ENCODE measurements at places on chromosomes 3 and 15.

DNA sequence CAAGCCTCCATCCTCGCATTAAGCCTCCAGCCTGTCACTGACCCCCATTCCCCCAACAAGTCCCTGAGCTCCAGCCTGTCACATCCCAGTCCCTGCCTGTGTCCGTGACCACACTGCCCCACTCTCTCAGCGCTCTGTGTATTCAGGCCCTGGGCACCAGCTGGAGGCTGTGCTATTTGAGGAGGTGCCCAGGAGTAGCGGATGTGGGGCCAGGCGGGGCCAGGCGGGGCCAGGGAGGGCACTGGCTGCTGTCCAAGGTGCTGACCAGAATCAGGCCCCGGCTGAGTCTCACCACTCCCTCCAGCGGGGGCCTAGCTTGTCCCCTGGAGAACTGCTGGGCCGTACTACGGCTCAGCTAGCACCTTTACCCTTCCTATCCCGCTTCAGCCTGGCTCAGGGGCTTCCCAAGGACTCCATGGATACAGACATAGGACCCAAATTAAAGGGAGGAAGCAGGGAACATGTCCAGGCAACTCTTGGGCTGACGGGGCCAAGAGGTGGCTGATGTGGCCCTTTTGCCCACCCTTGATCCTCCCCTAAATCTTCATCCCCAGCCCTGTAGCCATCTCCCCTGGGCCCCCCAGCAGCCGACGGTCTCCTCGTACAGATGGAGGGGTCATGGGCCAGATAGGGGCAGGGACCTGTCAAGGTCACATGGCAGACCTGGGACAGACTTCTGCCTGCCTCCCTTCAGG is 1.1 kb downstream of the HHATL start:
- peak; percentile 17 for DNase-seq

- no peak for DNase-seq
Observed at GRCh38 chr15:79981831-79982455, 10.9 kb upstream of the BCL2A1 start.

GRCh38 chr3:194203482-194204041 is 67.6 kb downstream of the HES1 start:
- no peak for DNase-seq

DNA sequence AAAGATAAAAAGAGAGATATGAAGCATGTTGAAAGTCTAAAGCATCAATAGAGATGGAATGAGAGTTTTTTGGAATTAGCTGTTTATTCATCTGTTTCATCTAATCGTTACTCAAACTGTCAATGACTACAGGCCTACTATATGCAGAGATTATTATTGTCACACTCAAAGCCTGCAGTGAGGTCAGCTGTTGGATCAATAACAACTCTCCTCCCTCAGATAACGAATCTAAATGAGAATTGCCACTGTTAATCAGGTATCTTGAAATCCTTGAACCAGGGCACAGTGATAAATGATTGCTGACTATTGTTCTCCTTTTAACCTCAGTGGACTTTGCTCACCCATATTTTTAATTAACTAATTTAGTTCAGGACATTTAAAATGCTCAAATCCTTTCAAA is 192.3 kb upstream of the SGO1 start:
- no peak for DNase-seq

DNA sequence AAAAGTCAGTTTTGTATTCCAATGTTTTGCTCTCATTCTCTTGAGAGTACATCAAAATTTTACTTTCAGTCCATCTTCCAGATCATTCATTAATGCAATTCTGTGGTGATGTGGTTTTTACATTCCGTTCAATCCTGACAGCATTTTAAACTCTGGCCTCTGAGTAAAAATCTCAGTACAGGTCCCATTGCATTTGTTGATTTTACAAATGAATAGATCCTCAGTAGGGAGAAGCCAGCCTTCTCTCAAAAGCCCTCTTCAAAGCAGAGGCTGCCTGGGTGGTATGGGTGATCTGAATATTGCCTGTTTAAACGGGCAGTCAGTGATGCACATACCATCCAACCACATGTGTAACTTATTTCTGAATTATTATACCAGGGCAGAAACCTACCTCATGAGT is 72.5 kb upstream of the TSC22D2 start:
- DNase-seq = no peak

DNA sequence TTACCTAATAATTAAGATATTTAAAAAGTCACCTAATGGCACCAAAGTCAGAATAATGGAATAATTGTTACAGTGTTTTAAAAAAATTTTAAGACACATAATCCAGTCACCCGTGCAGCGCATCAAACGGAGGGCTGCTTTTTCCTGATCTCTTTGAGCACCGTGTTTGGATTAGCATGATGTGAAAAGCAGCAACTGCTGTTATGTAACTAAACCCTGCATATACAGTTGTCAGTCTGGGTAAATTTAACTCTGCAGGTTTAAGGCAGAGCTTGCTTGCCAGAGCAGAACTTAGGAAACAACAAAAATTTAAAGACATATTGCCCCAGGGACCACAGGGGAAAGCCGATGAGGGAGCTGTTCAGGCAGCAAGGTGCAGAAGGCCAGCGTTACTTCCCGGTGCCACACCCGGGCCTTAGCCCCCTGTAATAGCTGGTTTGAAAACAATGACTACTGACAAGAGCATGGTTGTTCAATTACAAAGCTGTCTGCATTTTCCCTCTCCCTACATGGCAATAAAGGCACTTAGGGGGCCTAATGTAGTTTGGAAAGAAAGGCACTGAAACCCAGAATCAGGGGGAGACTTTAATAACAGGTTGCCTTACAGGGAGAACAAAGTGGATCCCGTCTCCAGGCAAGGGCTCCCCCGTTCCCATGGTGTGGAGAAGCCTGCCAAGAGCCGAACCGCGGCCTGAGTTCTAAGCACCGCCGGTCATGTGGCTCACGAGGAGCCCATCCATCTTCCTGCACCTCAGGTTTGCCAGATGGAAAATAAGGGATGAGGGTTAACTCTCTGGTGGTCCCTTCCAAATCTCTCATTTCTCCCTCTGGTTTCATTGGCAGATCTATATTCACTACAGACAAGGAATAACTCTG is 32.2 kb downstream of the RORA start:
- DNase-seq = no peak

DNA sequence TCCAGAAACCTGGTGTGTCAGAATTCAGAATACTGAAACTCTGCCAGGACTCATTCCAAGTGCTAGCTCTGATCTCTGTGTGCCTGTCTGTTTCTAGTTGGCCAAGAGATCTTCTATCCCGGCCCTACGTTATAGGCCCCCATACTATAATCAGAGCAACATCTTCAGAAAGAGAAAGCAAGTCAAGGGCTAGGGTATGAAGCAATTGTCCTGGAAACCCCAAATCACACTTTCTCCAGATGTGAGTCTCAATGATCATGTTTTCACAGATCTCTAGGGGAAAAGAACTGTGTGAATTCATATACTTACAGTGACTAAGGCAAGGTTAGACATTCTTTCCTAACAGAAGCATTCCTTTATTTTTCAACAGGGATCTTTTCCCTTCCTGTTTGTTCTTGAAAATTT is 309.7 kb downstream of the SLC9A9 start:
- no peak for DNase-seq

DNA sequence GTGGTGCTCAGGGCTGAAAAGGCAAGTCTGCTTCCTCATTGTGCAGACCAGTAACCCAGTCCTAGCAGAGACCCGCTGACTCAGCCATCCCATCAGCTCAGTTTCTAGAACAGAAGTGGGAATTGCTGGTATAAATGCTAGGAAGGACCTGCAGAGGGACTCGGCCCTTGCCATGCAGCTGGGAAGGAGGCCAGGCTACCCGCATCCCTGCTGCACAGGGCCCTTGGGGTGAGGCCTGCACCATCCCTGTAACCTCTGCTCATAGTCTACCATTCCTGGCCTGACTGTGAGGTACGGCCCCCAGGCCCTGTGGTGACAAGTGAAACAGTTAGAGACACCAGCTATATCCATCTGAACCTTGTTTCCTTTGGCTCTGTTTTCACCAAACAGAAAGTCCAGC is 23.5 kb downstream of the RAB6B start:
- DNase-seq = no peak

DNA sequence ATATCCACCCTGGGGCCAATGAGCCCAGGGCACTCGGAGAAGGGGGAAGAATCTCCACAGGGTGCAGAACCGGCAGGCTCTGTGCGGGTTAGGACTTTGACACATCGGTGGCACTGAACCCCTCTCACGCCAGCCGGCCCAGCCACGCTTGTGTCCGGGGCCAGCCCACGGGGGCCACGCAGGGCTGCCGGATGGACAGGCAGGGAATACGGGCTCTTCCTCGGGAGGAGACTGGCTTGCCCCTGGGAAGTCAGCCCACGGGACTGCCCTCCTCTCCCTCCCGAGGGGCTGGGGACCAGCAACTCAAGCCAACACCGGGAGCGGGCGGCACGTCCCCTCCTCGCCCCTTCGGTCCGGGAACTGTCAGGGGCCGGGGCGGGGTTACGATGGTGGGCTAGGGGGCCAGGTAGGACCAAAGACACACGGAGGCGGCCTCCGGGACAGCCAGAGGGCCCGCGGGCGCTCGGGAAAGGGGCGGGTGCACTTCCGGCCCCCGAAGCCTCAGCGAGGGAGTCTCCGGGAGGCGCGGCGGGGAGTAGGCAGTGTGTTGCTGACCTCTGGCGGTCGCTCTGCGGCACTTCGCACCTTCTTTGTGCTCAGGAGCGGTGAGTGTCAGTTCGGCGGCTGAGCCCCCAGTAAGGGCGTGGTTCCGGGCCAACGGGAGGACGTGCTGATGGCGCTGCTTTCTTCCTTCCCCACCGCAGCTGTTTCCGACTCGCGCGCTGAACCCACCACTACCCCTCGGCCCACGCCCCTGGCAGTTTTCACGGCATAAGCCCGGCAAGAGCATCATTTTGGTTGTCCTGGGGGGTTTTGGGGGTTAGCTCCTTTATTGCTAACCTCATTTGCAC is 5.1 kb upstream of the CYP8B1 start:
- peak; percentile 75 for DNase-seq

GRCh38 chr15:43370310-43370974 is 401 bp downstream of the ZSCAN29 start:
- DNase-seq = no peak

GRCh38 chr3:39126532-39127071 is 19.1 kb downstream of the TTC21A start:
- no peak for DNase-seq

GRCh38 chr3:71225002-71225684 is 358.4 kb downstream of the FOXP1 start:
- no peak for DNase-seq

- DNase-seq = no peak
Observed at GRCh38 chr15:49242820-49243219, 72.8 kb downstream of the GALK2 start.

GRCh38 chr15:71364117-71364584 is 248.9 kb downstream of the THSD4 start:
- DNase-seq = no peak

DNA sequence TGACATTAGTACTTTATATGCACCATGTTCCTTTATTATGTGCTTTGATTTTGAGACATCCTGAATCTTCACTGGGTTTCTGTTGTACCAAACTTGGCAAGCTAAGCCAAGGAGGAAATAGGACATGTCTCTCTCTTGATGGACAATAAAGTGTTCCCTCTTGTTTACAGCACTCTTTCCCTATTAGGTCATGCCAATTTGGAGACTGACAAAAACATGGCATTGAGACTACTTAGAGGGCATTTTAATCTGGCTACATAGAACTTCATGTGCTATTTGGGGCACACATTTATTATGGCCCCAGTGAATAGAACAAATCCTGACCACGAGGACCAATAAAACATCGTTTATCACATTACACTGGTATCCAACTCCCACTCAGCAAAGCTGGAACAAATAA is 85.3 kb upstream of the TNFSF10 start:
- no peak for DNase-seq

DNA sequence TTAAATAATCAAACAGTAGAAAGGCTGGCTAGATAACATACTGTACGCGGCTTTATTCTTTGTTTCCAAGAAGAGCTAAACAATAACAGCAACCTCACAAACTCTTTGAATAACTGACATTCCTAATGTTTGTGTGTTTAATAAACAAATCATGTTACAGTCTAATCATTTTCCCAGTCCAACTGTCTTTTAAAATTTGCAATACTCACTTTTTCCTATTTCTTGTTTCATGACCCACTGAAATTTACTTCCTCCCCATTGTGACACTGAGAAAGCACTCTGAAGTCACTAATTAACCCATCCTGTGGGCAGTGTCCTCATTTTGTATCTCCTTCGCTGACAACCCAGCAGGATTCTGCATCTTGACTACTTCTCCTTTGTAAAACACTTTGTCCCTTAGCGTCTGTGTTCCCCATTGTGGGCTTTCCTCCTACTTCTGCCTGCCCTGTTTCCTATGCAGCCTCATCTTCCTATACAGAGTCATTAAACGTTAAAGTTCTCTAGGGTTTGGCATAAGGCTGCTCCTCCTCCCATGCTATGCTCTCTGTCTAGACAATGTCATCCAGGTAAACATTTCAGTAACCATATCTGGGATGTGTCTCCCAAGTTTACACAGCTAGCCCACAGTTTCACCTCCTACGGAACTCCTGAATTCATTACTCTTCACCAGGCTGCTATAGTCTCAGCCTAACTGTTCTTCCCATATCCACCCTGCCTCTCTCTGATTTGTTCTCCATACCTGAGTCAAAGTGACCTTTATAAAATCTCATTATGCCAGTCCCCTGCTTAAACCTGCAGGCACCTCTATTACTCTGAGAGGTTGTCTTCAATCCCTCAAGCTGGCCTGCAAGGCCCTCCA is 148.9 kb downstream of the GREM1 start:
- no peak for DNase-seq

GRCh38 chr15:70964058-70964457 is 71.4 kb downstream of the LRRC49 start:
- DNase-seq = no peak

DNA sequence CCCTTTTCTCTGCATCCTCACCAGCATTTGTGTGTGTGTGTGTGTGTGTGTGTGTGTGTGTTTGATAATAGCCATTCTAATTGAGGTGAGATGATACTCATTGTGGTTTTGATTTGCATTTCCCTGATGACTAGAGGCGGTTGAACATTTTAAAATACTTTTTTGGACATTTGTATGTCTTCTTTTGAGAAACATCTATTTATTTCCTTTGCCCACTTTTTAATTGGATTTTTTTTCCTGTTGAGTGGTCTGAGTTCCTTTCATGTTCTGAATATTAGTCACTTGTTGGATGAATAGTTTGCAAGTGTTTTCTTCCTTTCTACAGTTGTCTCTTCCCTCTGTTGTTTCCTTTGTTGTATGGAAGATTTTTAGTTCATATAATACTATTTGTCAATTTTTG is 54.3 kb upstream of the THSD4 start:
- no peak for DNase-seq

- no peak for DNase-seq
Observed at GRCh38 chr15:64948916-64949315, 37.2 kb downstream of the ANKDD1A start.

GRCh38 chr3:37823189-37823588 is 38.5 kb upstream of the CTDSPL start:
- DNase-seq = no peak

- DNase-seq = no peak
Observed at GRCh38 chr15:61651267-61651666, 409.0 kb downstream of the VPS13C start.

- DNase-seq = no peak
Observed at GRCh38 chr3:45064512-45065372, 38.6 kb downstream of the CLEC3B start.

DNA sequence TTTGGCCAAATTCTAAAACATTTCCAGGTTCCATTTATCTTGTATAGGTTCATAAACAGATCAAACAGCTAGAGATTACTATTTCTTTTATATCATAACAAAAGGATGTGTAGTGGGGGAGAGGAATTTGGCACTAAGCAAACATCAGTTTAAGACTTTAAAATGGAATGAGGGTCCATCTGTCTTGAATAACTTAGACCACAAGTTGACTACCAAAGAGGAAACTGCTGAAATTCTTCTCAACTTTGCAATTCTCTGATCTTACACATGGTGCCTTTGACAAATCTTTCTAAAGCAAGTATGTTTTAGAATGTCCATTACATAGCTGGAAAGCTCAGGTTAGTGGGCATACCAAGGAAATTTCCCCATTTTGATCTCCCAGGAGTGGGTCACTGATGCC is 140.5 kb upstream of the ADAMTS9 start:
- no peak for DNase-seq

Data from stimulated activated CD8-positive, alpha-beta memory T cell treated with anti-CD3 and anti-CD28 coated beads, Interleukin-4, amount 100 ng/mL, for 1 hour (primary cell).